ENCODE measurements at places on chromosomes 13 and 19.

GRCh38 chr13:113820813-113821651, 42.8 kb downstream of the GAS6 start:
- DNase-seq = no peak

GRCh38 chr19:11025006-11025405, 64.2 kb downstream of the SMARCA4 start:
- DNase-seq = no peak

DNA sequence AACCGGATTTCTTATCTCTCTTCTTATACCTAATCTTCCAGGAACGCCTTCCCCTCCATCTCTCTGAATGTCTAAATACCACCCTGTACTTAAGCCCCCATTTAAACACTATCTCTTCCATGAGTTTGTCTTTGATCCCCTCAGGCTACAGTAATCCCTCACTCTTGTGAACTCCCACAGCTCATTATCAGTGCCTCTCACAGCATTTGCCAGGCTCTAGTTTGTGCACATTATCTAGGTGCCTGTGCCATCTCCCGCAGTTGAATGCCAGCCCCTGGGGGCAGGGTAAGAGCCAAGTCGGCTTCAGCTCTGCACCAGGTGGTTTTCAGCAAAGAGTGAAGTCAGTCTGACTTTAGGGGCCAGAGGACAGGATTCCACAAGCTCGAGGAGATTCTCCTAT, 71.4 kb downstream of the FREM2 start:
- DNase-seq = no peak

- no peak for DNase-seq
Observed at GRCh38 chr13:30165796-30166195, 141.6 kb downstream of the KATNAL1 start.

DNA sequence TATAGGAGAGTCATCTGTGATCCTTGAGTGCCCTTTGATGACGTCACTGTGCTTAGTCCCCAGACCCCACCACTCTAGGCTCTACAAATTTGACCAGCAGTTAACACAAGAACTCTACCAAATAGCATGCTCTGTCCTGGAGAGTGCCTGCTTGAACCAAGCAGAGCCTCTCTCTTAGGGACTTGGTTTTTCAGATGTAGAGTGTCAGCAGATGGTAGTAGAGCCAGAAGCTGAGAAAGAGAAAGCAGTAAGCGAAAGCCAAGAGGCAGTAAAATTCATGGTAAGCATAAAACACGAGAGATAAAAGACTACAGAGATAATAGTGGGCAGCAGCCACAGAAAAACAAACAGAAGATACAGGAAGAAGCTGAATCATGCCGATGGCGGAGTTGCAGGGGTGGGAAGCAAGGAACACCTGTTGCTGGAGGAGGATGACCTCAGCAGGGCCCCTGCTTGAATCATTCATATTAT, 193.3 kb downstream of the SLC7A1 start:
- no peak for DNase-seq
